ENCODE measurements at places on chromosomes 7 and 10. TPM values are rescaled to one million over a fixed set of nuclear protein-coding genes. Genes with fewer than 3 reads are reported as not detected.

Gene SPACDR
- 3.9 TPM for total RNA-seq

Gene NUDCD3
- total RNA-seq: 119 TPM

Gene SSMEM1
- not detected for total RNA-seq

Gene SORBS1
- total RNA-seq: 0.56 TPM

Gene CHST15
- total RNA-seq: 2.7 TPM

Gene SMO
- 40.3 TPM for total RNA-seq

Gene NAPEPLD
- 14.8 TPM for total RNA-seq

DNA sequence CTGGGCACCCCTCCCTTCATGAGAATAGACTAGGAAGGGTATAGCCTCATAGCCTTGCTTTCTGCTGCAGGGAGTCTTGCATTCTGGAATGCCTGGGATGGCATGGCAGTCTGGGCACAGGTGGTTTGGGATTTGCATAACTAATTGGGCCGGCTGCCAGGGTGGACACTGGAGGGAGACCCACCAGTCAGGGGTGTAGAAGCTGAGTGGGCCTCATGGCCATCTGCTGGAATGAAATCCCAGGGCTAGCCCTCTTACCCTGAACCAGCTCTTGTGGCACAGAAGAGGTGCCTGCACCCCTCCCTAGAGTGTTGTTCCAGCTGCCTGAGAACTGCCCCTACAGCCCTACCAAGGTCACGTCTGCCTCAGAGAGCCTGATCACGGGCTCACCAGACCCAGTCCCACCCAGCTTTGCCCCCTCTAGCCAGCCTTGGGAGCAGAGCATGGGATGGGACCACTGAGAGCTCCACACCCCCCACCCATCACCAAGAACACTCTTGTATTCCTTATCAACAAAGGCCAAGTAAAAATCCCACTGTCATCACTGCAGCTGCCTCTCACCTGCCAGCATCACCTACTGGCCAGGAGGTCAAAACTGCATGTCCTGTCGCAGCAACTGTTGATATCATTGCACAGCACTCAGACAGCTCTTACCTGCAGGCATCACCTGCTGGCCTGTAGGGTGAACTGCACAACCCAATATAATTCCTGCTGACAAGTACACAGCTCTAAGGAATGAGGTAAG lies 148.9 kb downstream of the ZEB1 start:
- DNase-seq: no peak
- H3K4me1 ChIP-seq: no peaks in the 10 kb centered on the region
- no peak overlapping the region for H3K4me3 ChIP-seq
- H3K36me3 ChIP-seq: no peaks in the 10 kb centered on the region

DNA sequence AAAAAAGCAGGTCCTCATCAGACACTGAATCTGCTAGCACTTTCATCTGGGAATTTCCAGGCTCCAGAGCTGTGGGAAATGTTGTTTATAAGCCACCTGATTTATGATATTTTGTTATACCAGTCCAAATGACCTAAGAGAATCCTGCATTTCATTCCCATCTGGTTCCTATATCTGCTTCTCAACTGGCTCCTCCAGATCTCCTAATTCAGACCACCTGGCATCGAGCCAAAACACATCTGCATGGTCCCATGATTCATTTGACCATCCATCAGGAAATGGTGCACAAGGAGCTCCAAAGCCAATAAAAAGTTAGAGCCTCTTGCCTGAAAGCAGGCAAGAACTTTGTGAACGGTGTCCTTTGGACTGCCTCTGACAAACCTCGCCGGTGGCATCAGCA lies 108.9 kb downstream of the IPMK start:
- peaks cover 11% of the 10 kb centered on the region for H3K4me1 ChIP-seq
- DNase-seq: no peak
- no peak overlapping the region for H3K4me3 ChIP-seq
- H3K36me3 ChIP-seq: no peaks in the 10 kb centered on the region
- no peaks in the 10 kb centered on the region for H3K27me3 ChIP-seq

- H3K27ac ChIP-seq: no peak overlapping the region
- no peaks in the 10 kb centered on the region for H3K36me3 ChIP-seq
- H3K27me3 ChIP-seq: no peaks in the 10 kb centered on the region
- DNase-seq: no peak
- H3K4me3 ChIP-seq: no peak overlapping the region
Measured at GRCh38 chr10:72068901-72069446, 19.4 kb downstream of the SPOCK2 start.

GRCh38 chr10:18476076-18476647 lies 175.2 kb downstream of the NSUN6 start:
- peaks cover 4% of the 10 kb centered on the region for H3K4me1 ChIP-seq
- no peak overlapping the region for H3K27ac ChIP-seq
- DNase-seq: no peak
- no peaks in the 10 kb centered on the region for H3K36me3 ChIP-seq
- H3K4me3 ChIP-seq: no peak overlapping the region

- H3K27ac ChIP-seq: no peak overlapping the region
- DNase-seq: no peak
- no peaks in the 10 kb centered on the region for H3K4me1 ChIP-seq
- no peak overlapping the region for H3K4me3 ChIP-seq
- H3K27me3 ChIP-seq: no peaks in the 10 kb centered on the region
Measured at GRCh38 chr10:11993834-11994468, 48.7 kb downstream of the UPF2 start.

DNA sequence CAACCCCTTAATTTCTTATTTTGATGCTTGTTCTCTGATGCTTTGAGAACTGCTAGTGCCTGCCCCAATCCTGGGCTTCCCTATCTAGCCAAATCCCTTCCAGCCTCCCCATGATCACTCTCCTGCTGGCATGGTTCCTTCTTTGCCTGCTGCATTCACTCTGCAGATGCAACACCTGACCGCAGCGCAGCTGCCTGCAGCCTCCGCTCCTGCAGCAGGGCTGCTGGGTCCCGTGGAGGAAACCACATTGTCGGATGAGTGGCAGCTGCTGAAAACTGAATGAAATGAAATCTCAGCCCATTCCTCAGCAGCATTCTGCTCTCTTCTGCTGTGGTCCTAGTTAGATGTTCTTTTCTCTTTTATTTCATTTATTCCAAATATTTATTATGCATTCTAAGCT lies 320.3 kb downstream of the CCDC3 start:
- H3K27me3 ChIP-seq: no peaks in the 10 kb centered on the region
- no peaks in the 10 kb centered on the region for H3K4me1 ChIP-seq
- H3K36me3 ChIP-seq: no peaks in the 10 kb centered on the region
- H3K4me3 ChIP-seq: no peak overlapping the region
- no peak overlapping the region for H3K27ac ChIP-seq
- DNase-seq: no peak

DNA sequence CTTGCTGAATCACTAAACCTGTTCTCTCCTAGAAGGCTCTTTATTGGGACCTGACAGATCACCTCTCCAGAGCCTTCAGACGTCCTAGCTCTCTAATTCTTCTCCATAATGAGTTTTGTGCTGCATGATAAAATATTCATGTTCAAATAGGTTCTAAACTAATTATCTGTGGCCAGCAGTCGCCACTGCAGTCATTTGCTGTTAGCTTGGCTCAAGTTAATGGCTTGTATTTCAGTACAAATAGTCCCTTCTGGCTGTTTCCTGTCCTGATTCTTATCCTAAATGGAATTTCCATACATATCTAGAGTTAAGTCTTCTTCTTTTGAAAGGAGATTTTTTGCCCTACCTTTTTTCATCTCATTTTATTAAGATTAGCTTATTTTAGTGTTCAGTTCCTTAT lies 303.2 kb downstream of the EXOC4 start:
- H3K4me1 ChIP-seq: peaks cover 6% of the 10 kb centered on the region
- no peaks in the 10 kb centered on the region for H3K36me3 ChIP-seq
- no peaks in the 10 kb centered on the region for H3K27me3 ChIP-seq
- DNase-seq: no peak
- H3K4me3 ChIP-seq: no peak overlapping the region
- no peak overlapping the region for H3K27ac ChIP-seq

DNA sequence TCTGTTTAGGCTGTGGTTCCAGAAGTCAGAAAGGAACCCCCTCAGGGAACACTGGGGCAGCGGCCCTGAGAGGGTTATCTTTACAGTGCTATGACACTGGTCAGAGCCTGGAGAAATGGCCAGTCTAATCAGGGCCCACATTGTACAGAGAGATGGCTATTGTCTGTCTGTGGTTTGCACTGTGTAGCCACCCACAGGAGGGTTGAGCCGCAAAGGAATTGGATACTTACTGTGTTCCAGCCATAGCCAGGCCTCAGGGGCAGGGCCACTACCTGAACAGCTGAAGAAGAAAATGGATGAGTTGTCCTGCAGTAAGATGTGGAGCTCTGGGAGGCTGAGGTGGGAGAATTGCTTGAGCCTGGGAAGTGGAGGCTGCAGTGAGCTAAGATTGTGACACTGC lies 47.5 kb upstream of the PODXL start:
- no peak overlapping the region for H3K27ac ChIP-seq
- DNase-seq: no peak
- H3K4me1 ChIP-seq: peaks cover 6% of the 10 kb centered on the region
- H3K36me3 ChIP-seq: no peaks in the 10 kb centered on the region

DNA sequence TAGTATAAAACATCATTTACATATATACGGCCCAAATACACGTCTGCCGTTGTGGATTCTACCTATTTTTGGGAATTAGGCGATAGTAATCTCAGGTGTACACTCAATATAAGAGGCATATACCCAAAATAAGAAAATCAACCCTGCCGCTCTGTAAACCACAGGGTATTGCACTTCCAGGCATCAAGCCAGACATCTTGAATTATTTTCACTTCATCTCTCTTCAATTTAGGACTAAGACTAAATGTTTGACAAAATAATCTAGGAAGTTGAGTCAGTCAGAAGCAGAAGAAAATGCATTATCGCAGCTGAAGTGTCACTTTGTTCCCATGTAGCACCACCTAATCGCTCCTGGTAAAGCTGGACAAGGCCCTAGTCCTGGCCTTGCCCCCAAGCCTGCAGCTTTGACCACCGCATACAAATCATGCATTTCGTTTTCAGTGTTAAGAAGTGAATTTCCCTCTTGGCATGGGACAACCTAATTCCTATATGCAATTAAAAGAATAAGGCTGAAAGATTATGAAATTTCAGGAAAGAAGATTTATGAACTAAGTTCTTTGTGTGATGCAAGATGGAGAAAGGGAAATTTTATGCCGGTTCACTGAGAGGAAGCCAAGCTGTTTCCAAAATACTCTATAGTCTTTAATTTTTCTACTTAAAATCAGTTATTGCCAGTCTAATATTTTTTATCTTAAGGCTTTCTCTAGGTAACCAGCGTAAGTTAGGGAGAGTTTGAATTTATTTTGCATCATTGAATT lies 26.0 kb downstream of the CABCOCO1 start:
- no peaks in the 10 kb centered on the region for H3K36me3 ChIP-seq
- H3K4me1 ChIP-seq: peaks cover 8% of the 10 kb centered on the region
- DNase-seq: no peak
- H3K4me3 ChIP-seq: no peak overlapping the region
- no peak overlapping the region for H3K27ac ChIP-seq

GRCh38 chr7:157654350-157654749 lies 317.5 kb downstream of the DNAJB6 start:
- no peak overlapping the region for H3K4me3 ChIP-seq
- no peaks in the 10 kb centered on the region for H3K4me1 ChIP-seq
- no peaks in the 10 kb centered on the region for H3K27me3 ChIP-seq
- no peak overlapping the region for H3K27ac ChIP-seq
- no peaks in the 10 kb centered on the region for H3K36me3 ChIP-seq
- DNase-seq: no peak

- H3K27me3 ChIP-seq: no peaks in the 10 kb centered on the region
- H3K4me1 ChIP-seq: peaks cover 37% of the 10 kb centered on the region
- H3K36me3 ChIP-seq: no peaks in the 10 kb centered on the region
- H3K27ac ChIP-seq: peak overlapping the region; percentile 92
- no peak overlapping the region for H3K4me3 ChIP-seq
Measured at GRCh38 chr10:5291501-5292195, 73.1 kb upstream of the UCN3 start.

GRCh38 chr10:31930023-31930751 lies 1.6 kb upstream of the ARHGAP12 start:
- peaks cover 8% of the 10 kb centered on the region for H3K4me1 ChIP-seq
- H3K4me3 ChIP-seq: peak overlapping the region; percentile 97
- peak; percentile 26 for DNase-seq
- H3K36me3 ChIP-seq: no peaks in the 10 kb centered on the region
- H3K27ac ChIP-seq: peak overlapping the region; percentile 95
- H3K27me3 ChIP-seq: no peaks in the 10 kb centered on the region

DNA sequence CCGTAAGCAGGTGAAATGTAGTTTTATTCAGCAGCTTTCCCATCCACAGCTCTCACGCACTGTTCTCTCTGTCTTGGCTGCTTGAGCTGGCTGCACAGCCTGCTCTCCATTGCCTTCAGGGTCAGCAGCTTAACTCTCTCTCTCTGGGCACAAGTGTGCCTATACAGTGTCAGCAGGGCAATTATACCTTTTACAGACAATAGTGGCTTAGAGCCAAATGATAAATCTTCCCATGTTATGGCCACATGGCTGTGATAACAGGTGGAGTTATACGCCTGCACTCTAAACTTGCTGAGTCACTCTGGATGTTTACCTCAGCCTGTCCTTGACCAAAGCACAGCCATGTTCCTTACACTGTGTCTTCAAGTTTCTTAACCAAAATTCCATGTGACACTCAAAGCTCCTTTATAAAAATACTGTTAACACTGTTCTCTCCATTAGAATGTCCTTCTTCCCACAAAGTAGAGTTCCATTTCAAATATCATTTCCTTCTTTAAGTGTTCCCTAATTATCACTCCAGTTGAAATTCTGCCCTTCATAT lies 6.1 kb downstream of the RNF133 start:
- H3K4me3 ChIP-seq: no peak overlapping the region
- H3K27ac ChIP-seq: no peak overlapping the region
- no peaks in the 10 kb centered on the region for H3K36me3 ChIP-seq
- no peaks in the 10 kb centered on the region for H3K27me3 ChIP-seq
- peaks cover 5% of the 10 kb centered on the region for H3K4me1 ChIP-seq

DNA sequence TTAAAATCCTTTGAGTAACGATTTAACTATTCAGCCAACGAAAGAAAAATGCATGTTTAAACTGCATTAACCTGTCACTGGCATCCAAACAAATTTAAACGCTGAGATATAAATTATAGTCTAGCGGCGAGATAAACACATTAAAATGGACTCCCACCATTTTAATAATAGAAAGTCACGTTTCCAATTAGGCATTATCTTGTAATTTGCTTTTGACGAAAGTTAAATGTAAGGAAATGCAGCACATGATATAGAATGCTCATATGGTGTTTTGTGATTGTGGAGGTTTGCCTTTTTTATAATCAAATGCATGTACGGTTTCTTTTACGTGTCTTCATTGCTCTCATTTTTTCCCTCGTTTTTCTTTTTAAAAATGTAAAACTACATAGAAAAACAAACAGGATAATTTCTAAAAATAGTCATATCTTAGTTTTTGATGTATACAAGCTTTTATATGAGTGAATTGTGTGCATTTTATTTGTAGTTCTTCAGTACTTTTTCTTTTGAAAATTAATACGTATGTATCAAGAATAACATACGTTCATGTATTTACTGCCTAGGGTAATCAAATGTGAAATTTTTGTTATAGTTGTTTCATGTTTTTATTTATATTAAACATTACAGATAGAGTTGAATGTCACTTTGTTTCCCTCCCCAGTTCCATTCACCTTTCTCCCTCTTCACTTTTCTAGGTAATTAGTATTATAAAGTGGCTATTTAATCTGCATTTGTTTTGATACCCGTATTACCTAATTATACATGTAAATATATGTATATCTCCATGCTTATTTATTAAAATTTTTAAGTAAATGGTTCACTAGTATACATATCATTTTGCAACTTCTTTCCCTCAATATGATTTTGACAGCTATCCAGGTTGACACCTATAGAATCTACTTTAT lies 1.1 kb upstream of the KLF14 start:
- H3K4me1 ChIP-seq: peaks cover 5% of the 10 kb centered on the region
- peaks cover 87% of the 10 kb centered on the region for H3K27me3 ChIP-seq
- H3K27ac ChIP-seq: no peak overlapping the region
- peak overlapping the region; percentile 49 for H3K4me3 ChIP-seq
- no peak for DNase-seq

Measured in A673 (cell line).